T-helper 2 cell (primary cell): ENCODE measurements at places on chromosomes 5 and 9.

DNA sequence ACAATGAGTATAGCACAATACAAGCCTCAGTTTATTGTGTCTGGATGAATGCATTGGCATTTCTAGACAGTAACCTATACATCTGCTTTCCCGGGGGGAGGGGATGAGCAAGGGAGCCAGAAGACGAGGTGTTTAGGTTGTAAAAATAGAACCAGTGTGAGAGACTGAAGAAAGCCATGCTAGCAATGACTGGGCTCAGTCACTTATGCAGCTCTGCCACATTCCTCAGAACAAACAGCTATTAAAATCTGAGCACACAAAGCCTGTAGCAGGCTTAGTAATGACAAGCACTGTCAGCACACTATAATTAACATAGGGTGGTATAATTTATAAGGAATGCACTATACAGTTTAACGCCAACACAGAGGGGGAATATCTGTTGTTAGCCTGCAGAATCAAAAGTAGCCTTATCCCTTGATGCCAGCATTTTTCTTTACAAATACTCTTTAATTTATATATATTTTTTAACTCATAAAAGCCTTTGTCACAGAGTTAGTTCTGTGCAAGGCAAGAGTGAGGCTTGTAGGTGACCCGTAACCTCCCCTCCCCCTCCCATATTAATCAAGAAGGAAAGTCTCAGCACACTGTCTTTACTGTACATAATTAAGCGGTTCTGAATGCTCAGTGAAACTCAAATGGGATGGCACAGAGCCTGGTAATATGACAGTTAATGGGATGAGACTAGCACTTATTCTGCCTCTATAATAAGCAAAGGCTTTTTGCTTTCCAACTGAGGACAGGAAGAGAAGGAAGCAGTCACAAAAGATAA is 295.4 kb downstream of the CSNK1G3 start:
- DNase-seq = no peak

DNA sequence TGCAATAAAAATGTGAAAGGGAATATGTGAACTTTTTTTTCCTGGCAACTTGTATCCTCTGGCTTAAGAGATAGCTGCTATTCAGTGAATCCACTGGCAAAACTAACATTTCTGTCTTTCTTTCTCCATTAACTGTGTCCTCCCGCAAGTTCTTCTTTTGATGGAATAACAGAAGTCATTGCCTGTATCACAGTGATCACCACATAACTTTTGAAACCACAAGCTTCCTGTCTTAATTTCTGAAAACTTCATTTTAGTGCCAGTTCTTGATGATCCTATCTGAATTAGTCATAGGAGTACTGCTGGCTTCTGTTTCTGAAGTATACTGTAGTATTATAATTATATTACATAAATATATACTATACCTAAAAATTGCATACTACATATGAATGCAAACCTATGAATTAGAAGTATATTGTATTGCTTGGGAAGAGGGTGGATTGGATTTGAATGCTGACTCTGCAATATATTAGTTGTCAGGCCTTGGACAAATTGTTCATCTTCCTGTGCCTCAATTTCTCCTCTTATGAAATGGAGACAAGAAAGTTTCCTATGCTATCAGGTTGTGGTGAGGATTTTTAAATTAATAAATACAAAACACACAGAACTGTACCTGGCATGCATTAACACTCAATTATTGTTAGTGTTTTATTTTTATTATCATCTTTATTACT is 441.6 kb downstream of the CETN3 start:
- no peak for DNase-seq

GRCh38 chr5:65861830-65862241 is 64.5 kb upstream of the ERBIN start:
- DNase-seq = no peak

GRCh38 chr9:37693260-37693659 is 42.5 kb downstream of the FRMPD1 start:
- no peak for DNase-seq

DNA sequence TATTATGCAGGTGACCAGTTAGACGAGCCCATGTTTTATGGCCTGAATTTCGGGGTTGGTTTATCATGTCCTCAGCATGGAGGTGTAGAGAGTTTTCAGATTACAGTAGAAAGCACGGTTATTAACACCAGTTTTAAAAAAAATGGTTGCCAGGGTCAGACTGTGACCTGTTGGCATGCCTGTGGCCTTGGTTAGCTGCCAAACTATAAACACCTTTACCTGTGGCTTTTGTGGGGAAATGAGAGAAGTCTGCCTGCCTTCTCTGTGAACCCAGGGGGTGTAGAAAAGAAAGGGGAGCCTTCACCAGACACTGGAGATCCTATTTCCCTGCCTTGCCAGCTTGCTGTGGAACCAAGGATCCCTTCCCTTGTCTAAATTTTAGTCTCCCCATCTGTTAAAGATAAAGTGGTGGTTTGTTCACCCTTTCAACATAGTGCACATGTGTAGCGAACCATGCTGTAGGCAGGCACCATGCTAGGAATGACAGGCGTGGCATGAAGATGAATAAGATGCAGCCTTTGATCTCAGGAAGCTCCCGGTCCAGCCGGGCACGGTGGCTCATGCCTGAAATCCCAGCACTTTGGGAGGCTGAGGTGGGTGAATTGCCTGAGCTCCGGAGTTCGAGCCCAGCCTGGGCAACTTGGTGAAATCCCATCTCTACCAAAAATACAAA is 6.1 kb upstream of the PHF19 start:
- DNase-seq = no peak

- DNase-seq = no peak
These were observed 82.5 kb upstream of the ZNF169 start for GRCh38 chr9:94176608-94177007.
